ENCODE measurements at places on chromosomes 4 and X. TPM values are rescaled to one million over a fixed set of nuclear protein-coding genes. Genes with fewer than 3 reads are reported as not detected.

ASB9 gene
- 1.9 TPM for total RNA-seq

LDB2 gene
- 24.5 TPM for total RNA-seq

RBM10 gene
- total RNA-seq: 39.8 TPM

TNIP3 gene
- total RNA-seq: 0.54 TPM

RHOXF2 gene
- total RNA-seq: not detected

ZDHHC15 gene
- 2.9 TPM for total RNA-seq

DRP2 gene
- total RNA-seq: 0.04 TPM

UGT2B15 gene
- total RNA-seq: not detected

TMEM31 gene
- not detected for total RNA-seq

C4orf50 gene
- not detected for total RNA-seq

PRDM5 gene
- 18.9 TPM for total RNA-seq

IGSF1 gene
- total RNA-seq: 1.1 TPM

RAB39B gene
- 0.76 TPM for total RNA-seq

PHKA1 gene
- total RNA-seq: 42.1 TPM

TBC1D19 gene
- 15.1 TPM for total RNA-seq

NWD2 gene
- total RNA-seq: not detected

NUDT10 gene
- 2.7 TPM for total RNA-seq

SRPK3 gene
- 0.69 TPM for total RNA-seq

SPANXA1 gene
- not detected for total RNA-seq

GATA1 gene
- total RNA-seq: not detected

FABP2 gene
- not detected for total RNA-seq

BANK1 gene
- 1.5 TPM for total RNA-seq

S100P gene
- 0.42 TPM for total RNA-seq

ATP8A1 gene
- total RNA-seq: 35.1 TPM

TLL1 gene
- total RNA-seq: 12.7 TPM

COL25A1 gene
- 0.40 TPM for total RNA-seq

LIAS gene
- total RNA-seq: 16.4 TPM

STOX2 gene
- total RNA-seq: 3.3 TPM

CLTRN gene
- 0.55 TPM for total RNA-seq

GLRB gene
- total RNA-seq: 1.9 TPM

ADGRG2 gene
- total RNA-seq: 1.7 TPM

RPL36A gene
- 711 TPM for total RNA-seq

TBC1D9 gene
- total RNA-seq: 19.0 TPM

CFAP299 gene
- total RNA-seq: not detected

SASH3 gene
- total RNA-seq: 12.5 TPM

IL13RA1 gene
- total RNA-seq: 51.7 TPM

IBSP gene
- total RNA-seq: not detected

CXorf49 gene
- not detected for total RNA-seq

NAA11 gene
- not detected for total RNA-seq

HOPX gene
- 10.4 TPM for total RNA-seq

DDX3X gene
- 205 TPM for total RNA-seq

ATP1B4 gene
- total RNA-seq: not detected

FGFR3 gene
- 2.1 TPM for total RNA-seq

ZNF185 gene
- 303 TPM for total RNA-seq

HAND2 gene
- 36.9 TPM for total RNA-seq

VCX3B gene
- total RNA-seq: not detected

CFAP99 gene
- total RNA-seq: 3.3 TPM

EFNB1 gene
- total RNA-seq: 40.7 TPM

SHROOM2 gene
- 2.2 TPM for total RNA-seq

Measured in adrenal gland (tissue), 19 donors.